Stimulated activated CD4-positive, alpha-beta T cell treated with anti-CD3 and anti-CD28 coated beads, Interleukin-1b, Interleukin-23, amount 100 ng/mL, for 24 hours (primary cell): ENCODE measurements at places on chromosomes 5 and 9.
A peak's percentile ranks its signal among the peaks of the same experiment; 100 is the strongest.

- no peak for DNase-seq
Observed at GRCh38 chr5:58088941-58089340, 370.9 kb downstream of the PLK2 start.

DNA sequence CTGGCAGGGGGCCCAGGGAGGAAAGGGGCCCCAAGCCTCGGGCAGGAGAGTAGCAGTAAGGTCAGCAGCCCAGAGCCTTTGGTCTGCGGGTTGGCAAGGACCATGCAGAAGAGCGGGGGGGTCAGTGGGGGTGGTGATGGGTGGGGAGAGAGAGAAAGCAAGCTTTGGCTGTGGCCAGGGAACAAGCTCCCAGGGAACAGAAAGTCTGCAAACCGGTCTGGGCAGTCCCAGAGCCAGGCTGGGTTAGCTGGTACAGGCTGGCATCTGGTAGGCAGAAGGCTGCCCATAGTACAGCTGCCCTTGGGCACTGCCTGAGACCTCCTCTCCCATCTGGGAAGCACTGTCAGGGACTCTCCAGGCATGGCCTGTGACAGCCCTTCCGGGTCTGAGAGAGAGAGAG is 10.5 kb upstream of the EPB41L4B start:
- no peak for DNase-seq

GRCh38 chr9:128412120-128412790 is 8.4 kb upstream of the CERCAM start:
- peak; percentile 30 for DNase-seq

- DNase-seq: no peak
Observed at GRCh38 chr5:127844581-127845021, 141.4 kb downstream of the CCDC192 start.

DNA sequence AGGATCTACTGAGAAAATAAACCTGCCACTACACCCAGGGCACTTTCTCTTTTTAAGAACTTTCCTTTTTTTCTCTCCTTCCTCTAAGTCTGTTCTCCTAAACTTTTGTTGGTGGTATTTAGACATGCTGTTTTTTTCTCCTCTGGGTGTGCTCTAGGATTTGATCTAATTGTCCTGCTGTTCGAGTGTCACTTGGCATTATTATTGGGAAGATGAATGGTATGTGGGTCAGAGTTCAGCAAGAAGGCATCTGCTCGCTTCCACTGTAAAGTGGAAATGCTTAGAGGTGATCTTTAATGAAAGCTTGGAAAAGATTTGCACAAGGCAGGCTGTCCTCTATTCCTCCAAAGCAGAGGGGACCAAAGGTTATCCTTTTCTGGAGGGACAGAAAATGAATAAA is 1.3 kb upstream of the PLPPR1 start:
- no peak for DNase-seq

- no peak for DNase-seq
Observed at GRCh38 chr5:135372654-135373381, 26.2 kb downstream of the MACROH2A1 start.

DNA sequence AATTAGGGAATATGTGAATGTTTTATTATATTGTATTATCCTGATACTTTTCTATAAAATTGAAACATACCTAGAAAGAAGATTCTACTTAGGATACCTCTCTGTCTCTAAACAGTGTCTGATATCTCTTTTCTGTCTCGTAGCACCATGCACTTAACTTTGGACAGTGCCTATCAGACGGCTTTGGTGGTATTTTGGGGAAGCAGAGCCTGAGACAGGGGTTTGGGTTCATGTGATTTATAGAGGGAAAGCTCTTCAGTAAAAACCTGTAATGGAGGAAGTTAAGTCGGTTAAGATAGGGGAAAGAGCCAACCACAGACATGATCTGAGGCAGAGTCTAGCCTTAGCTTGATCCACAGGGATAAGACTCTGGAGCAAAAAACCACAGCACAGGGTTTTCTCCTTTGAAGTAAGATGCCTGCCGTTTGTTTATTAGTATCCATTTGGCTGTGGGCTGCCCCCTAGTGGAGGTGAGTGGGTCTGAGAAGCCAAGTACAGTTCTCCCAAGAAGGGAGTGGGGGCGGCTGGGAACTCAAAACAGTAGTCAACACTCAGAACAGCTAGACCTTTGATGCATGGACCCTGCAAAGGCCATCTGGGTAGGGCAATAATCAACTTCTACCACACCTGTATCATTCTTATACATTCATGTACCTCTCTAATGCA is 141.2 kb upstream of the ASTN2 start:
- peak; percentile 14 for DNase-seq

GRCh38 chr5:139946006-139946405 is 97.1 kb downstream of the NRG2 start:
- DNase-seq: no peak

DNA sequence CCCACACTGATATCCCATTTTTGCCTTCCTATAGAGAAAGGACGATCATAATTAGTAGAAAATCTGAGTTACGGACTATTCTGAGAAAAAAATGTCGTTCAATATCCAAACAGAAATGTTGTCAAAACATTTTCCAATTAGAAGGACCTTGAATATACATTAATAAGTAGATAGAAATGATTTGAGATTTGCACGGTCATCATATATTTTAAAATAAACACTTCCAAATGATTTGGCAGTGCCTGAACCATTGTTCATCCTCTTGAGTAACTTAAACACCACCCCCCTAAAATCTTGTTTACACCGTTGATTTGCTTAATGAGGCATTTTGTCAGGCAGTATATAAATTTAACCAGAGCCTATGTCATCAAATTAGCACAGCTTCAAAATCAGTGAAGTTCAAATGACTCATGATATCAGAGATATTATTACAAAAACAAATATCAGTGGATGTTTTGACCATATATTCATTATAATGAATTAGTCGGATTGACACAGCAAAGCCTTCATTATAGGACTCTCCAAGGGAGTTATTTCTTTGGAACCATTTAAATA is 105.0 kb downstream of the ACTL7B start:
- DNase-seq: no peak

DNA sequence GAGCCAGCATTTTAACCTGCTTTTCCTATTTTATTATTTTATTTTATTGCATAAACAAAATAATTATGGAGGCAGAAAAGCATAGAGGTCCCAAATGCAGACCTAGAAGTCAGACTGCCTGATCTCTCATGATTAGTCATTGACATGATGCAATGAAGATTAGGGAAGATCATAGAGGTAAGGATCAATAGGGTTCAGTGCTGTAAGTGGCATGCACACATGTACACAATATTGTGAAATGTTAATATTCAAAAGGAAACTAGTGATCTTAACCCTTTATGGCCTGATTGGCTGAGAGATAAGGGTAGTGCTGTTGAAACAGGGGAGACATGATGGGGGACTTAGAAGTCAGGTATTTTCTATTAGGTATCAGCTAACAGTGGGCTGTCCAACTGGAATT is 1.1 kb upstream of the FRRS1L start:
- no peak for DNase-seq

DNA sequence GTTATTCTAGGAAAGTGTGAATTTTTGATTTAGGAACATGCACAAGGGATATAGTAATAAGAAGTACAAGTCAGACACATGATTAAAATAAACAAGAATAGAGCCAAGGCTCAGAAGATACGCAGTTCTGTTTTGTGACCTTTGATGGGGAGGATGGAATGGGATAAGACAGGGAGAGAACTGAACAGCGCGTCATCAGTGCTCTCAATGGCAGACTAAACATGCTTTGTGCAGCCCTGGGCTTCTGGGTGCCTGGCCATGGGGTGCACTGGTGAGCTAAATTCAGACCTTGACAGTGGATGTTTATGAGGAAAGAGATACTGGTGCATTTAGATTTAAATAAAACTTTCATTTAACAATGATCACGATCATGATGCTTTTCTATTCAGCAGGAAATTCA is 309.7 kb downstream of the ARHGEF28 start:
- DNase-seq: no peak

DNA sequence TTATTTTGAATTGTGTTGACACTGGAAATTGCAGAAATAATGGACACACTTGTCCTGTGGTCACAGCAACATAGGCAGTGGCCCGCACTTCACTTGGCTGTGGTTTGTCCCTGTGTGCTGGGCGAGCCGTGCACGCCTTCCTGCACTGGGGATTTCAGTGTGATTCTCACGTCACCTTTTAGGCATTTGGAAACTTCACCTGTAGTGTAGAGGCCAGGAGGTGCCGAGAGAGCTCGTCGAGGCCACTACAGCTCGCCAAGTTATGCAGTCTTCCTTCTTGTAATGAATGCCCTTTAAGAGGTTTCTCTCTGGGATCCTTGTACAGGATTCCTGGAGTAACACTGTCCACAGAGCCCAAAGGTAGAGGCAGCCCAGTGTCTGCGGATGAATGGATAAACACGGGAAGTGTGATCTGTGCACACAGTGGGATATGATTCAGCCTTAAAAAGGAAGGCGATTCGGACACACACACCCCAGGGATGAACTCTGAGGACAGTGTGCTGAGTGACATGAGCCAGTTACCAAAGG is 14.7 kb downstream of the TRAF2 start:
- no peak for DNase-seq

GRCh38 chr5:63648376-63648775 is 313.9 kb downstream of the HTR1A start:
- no peak for DNase-seq

- no peak for DNase-seq
Observed at GRCh38 chr9:14179449-14179848, 134.5 kb downstream of the NFIB start.

- DNase-seq: peak; percentile 46
Observed at GRCh38 chr5:149367249-149367971, 9.6 kb downstream of the PCYOX1L start.

DNA sequence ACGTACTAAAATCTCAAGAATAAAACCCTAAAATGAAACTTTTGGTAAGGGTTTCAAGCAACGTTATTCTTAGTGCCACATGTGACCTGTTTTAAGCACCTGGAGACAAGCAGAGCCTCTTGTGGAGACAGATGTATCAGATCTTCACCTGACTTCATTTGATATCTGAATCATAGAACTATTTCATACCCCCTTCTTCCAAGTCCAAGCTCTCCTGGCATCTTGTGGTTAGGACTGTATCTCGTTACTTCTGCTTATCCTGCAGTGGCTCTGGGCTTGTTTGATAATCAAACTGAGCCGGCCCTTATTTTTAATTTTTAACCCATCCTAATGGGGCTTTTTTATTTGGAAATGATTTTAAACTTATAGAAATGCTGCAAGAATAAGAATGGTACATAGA is 11.1 kb upstream of the FSD1L start:
- no peak for DNase-seq

GRCh38 chr5:107466233-107466769 is 204.4 kb downstream of the EFNA5 start:
- no peak for DNase-seq

GRCh38 chr5:158858746-158859145 is 241.0 kb downstream of the EBF1 start:
- no peak for DNase-seq

GRCh38 chr5:107601076-107601475 is 69.7 kb downstream of the EFNA5 start:
- no peak for DNase-seq

GRCh38 chr9:117718701-117719100 is 14.5 kb downstream of the TLR4 start:
- DNase-seq: no peak

DNA sequence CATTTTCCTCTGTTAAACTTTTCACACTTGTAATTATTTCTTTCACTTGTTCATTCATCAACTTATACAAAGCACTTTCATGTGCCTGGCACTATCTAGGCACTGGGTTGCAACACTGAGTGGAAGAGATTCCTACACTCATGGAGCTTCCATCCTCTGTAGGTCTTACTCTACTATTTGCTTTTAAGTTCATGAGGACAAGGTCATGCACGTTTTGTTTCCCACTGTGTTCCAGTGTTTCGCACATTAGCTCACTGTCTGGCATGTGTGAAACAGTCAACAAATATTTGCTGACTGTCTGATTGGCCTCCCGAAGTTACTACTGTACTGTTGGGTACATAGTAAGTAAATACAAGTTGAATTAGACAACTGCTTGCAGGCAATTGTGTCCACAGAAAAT is 87.9 kb upstream of the IFNK start:
- DNase-seq: no peak

- DNase-seq: no peak
Observed at GRCh38 chr5:79932510-79933504, 58.3 kb downstream of the MTX3 start.

GRCh38 chr9:134127065-134127580 is 8.8 kb upstream of the WDR5 start:
- DNase-seq: no peak

DNA sequence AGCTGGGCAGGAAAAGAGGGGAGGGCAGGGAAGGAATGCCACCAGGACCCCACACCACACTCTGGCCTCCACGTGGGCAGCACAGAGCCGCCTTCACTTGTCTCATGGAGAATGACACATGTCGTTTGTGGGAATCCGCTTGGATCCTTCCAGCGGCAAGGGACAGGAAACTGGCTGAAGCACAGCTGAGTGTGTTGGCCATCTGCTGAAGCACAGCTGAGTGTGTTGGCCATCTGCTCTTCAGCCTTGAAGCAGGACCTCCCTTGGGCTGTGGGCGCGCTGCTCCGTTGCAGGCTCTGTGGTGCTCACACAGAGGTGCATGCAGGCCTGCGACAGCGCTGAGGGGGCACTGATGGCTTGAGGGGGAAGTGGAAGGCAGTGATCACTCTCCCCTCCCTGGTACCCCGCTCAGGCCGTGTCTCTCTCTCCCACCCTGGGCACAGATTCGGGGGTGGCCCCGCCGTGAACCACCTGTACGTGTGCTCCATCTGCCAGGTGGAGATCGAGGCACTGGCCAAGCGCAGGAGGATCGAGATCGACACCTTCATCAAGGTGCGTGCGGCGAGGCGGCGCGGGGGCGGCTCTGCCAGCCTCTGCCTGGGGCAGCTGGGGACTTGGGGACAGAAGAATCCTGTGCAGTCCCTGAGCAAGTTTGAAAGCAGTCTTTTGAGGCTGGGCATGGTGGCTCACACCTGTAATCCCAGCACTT is 40.6 kb downstream of the USP20 start:
- no peak for DNase-seq

DNA sequence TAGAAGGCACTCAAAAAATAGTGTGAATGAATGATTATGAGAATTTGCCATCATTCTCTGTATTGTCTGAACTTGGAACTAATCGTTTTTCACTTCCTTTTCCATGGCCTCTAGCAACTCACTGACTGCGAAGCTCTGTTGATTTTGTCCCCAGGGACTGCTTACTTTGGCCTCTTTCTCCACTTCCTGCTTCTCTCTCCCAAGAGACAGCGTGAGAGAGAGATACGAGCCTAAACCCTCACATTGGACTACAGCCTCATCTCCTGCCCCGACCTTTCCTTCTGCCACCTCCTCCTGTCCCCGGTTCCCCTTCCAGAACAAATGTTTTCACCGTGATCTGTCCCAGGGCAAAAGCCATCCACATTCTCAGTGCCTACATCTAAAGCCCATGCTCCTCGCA is 300.8 kb upstream of the PANK3 start:
- DNase-seq: no peak

- DNase-seq: no peak
Observed at GRCh38 chr5:101284736-101285375, 381.8 kb upstream of the ST8SIA4 start.

- no peak for DNase-seq
Observed at GRCh38 chr5:72438141-72438540, 69.1 kb downstream of the ZNF366 start.

DNA sequence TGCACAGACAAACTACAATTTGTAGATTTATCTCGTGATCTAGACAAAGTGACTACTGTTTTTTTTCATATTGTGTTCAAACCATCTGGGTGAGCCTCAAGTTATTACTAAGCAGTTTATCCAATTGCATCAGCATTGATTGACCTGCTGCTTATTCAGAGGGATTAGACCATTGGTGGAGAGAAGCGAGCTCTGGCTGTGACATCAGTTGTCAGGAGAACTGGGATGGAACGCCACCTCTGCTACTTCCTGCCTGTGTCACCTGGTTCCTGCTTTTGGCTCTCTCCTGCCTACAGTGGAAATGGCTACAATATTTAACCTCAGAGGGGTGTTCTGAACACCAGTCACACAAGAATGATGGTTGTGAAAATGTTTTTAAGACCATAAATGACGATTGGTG is 12.1 kb downstream of the NR4A3 start:
- no peak for DNase-seq
